ENCODE measurements at places on chromosomes 6 and 20.
A peak's percentile ranks its signal among the peaks of the same experiment; 100 is the strongest.

GRCh38 chr6:111326563-111326962 is 156.5 kb downstream of the REV3L start:
- H3K27me3 ChIP-seq, result no peaks in the 10 kb centered on the region
- H3K36me3 ChIP-seq, result peaks cover 85% of the 10 kb centered on the region
- no peak overlapping the region for H3K27ac ChIP-seq
- DNase-seq, result no peak

- no peaks in the 10 kb centered on the region for H3K36me3 ChIP-seq
- no peak overlapping the region for H3K27ac ChIP-seq
- peaks cover 15% of the 10 kb centered on the region for H3K4me1 ChIP-seq
- H3K4me3 ChIP-seq, result no peak overlapping the region
- DNase-seq, result no peak
- no peaks in the 10 kb centered on the region for H3K27me3 ChIP-seq
Measured at GRCh38 chr6:155174576-155175211, 89.1 kb upstream of the CLDN20 start.

DNA sequence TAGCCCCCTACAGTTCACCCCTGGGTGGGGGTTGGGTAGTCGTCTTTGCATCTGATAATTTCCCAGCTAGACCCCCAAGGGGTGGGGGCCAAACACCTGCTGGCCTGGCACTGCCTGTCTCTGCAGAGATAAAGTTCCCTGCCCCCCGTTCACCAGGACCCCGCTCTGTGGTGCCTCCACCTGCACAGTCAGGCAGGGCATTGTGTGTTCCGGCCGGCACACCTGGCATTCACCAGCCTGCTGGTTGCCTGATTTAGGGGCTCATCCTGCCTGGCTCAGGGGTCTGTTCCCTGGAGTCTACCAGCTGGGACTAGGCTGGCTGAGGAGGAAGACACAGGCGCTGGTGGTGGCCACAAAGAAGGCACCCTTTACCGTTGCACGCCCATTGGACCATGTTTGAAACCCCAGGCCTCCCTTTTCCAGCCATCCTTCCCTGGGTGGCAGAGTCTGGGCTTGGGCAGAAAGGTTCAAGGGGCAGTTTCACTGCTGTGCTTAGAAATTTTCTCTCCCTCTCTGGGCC is 30.8 kb upstream of the SCRT2 start:
- no peaks in the 10 kb centered on the region for H3K36me3 ChIP-seq
- H3K27me3 ChIP-seq, result peaks cover 45% of the 10 kb centered on the region
- H3K27ac ChIP-seq, result no peak overlapping the region
- no peak overlapping the region for H3K4me3 ChIP-seq

GRCh38 chr20:19940988-19941460 is 76.1 kb upstream of the NAA20 start:
- no peak overlapping the region for H3K4me3 ChIP-seq
- no peaks in the 10 kb centered on the region for H3K27me3 ChIP-seq
- DNase-seq, result no peak
- H3K4me1 ChIP-seq, result peaks cover 80% of the 10 kb centered on the region

- no peak overlapping the region for H3K4me3 ChIP-seq
- no peaks in the 10 kb centered on the region for H3K27me3 ChIP-seq
- DNase-seq, result no peak
- no peaks in the 10 kb centered on the region for H3K4me1 ChIP-seq
Measured at GRCh38 chr6:117616391-117617209, 14.3 kb upstream of the GOPC start.

DNA sequence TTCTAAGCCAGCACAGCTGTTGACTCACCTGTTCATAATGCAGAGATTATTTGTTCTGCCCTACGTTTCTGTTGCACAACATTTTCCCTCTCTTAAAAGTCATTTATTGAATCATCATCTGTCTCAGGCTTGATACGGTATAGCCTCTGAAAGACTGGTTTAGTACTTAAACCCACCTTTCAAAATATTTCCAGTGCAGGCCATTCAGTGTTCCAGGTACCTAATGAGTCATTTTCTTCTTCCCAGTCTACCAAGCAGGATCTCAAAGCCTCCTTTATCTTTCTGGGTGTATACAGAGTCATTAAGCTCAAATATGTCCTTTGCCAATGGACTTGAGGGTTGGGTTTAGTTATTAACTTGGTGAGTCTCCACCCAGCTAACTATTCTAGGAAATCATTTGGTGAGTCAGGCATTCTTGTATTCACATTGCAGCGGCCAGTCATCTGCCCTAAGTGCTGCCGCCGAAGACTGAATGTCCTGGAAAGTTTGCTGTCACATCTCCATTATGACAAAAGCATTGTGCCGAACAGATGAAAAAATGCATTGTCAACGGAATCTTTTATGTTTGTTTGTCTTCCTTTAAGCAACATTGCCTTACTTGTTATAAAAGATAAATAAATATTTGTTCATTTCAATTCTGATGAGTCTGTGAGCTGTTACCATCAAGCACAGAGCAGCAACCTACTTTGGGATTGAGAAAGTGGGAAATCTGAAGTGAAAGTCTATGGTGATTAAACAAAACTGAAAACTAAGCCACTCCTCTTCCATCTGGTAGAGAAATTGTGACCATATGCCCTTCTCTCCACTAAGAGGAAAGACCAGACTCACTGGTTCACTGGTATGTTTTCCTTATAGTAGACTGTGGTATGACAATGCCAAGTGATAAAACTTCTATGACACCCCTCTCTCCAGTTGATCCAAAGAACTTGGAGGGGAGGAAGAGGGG is 14.3 kb upstream of the FAM135A start:
- H3K27ac ChIP-seq, result peak overlapping the region; percentile 77
- H3K4me3 ChIP-seq, result no peak overlapping the region
- peaks cover 8% of the 10 kb centered on the region for H3K27me3 ChIP-seq
- no peaks in the 10 kb centered on the region for H3K36me3 ChIP-seq
- DNase-seq, result peak; percentile 67
- H3K4me1 ChIP-seq, result no peaks in the 10 kb centered on the region

DNA sequence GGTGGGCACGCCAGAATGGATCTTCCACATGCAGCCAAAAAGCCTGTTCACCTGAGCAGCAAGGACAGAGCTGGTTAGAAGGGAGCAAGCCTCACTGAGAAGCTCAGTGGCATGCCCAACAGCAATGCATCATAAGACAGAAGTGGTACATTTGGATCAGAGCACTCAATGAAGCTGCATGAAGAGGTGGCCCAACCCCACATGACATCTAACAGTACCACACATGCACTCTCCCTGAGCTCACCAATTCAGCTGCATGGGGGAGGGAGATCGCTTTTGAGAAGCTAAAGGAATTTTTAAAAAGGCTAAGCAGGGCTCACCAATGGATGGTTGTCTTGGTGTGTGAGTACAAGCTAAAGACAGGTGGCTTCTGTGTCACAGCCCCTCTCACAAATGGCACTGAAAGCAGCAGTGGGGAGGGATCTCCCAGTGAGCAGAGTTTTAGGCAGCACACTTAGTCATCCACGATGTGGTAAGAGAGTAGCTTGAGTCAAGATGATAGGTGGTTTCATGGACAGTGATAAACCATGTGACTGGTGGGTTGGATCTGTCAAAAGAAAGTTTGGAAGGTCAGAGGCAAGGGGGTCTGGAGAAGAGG is 166.6 kb upstream of the TAB2 start:
- no peak overlapping the region for H3K27ac ChIP-seq
- no peak for DNase-seq
- H3K4me3 ChIP-seq, result no peak overlapping the region
- H3K4me1 ChIP-seq, result peaks cover 4% of the 10 kb centered on the region
- H3K27me3 ChIP-seq, result no peaks in the 10 kb centered on the region

- H3K4me1 ChIP-seq, result peaks cover 4% of the 10 kb centered on the region
- no peak overlapping the region for H3K27ac ChIP-seq
- no peaks in the 10 kb centered on the region for H3K36me3 ChIP-seq
- H3K27me3 ChIP-seq, result no peaks in the 10 kb centered on the region
- H3K4me3 ChIP-seq, result no peak overlapping the region
Measured at GRCh38 chr6:118871331-118871730, 22.6 kb upstream of the ASF1A start.

GRCh38 chr6:28137505-28137981 is 4.1 kb upstream of the ZKSCAN8 start:
- no peaks in the 10 kb centered on the region for H3K27me3 ChIP-seq
- peak overlapping the region; percentile 80 for H3K4me3 ChIP-seq
- H3K36me3 ChIP-seq, result no peaks in the 10 kb centered on the region
- H3K4me1 ChIP-seq, result peaks cover 20% of the 10 kb centered on the region
- peak overlapping the region; percentile 94 for H3K27ac ChIP-seq
- DNase-seq, result no peak

- DNase-seq, result no peak
- H3K27ac ChIP-seq, result no peak overlapping the region
- H3K4me3 ChIP-seq, result no peak overlapping the region
- H3K36me3 ChIP-seq, result no peaks in the 10 kb centered on the region
- no peaks in the 10 kb centered on the region for H3K4me1 ChIP-seq
Measured at GRCh38 chr6:137601471-137601870, 107.3 kb upstream of the OLIG3 start.

GRCh38 chr20:10951216-10951615 is 277.4 kb upstream of the JAG1 start:
- no peak overlapping the region for H3K4me3 ChIP-seq
- no peaks in the 10 kb centered on the region for H3K36me3 ChIP-seq
- DNase-seq, result no peak
- H3K4me1 ChIP-seq, result no peaks in the 10 kb centered on the region
- H3K27me3 ChIP-seq, result no peaks in the 10 kb centered on the region

GRCh38 chr6:42532038-42532669 is 31.7 kb upstream of the UBR2 start:
- DNase-seq, result no peak
- H3K4me1 ChIP-seq, result no peaks in the 10 kb centered on the region
- no peaks in the 10 kb centered on the region for H3K27me3 ChIP-seq
- no peaks in the 10 kb centered on the region for H3K36me3 ChIP-seq

- H3K4me1 ChIP-seq, result peaks cover 40% of the 10 kb centered on the region
- DNase-seq, result peak; percentile 80
- H3K27me3 ChIP-seq, result no peaks in the 10 kb centered on the region
- H3K36me3 ChIP-seq, result no peaks in the 10 kb centered on the region
- no peak overlapping the region for H3K4me3 ChIP-seq
- H3K27ac ChIP-seq, result peak overlapping the region; percentile 86
Measured at GRCh38 chr20:20743511-20744169, 31.2 kb upstream of the RALGAPA2 start.

GRCh38 chr20:24999568-24999967 is 7.0 kb upstream of the APMAP start:
- H3K36me3 ChIP-seq, result no peaks in the 10 kb centered on the region
- DNase-seq, result peak; percentile 47
- H3K4me3 ChIP-seq, result no peak overlapping the region

DNA sequence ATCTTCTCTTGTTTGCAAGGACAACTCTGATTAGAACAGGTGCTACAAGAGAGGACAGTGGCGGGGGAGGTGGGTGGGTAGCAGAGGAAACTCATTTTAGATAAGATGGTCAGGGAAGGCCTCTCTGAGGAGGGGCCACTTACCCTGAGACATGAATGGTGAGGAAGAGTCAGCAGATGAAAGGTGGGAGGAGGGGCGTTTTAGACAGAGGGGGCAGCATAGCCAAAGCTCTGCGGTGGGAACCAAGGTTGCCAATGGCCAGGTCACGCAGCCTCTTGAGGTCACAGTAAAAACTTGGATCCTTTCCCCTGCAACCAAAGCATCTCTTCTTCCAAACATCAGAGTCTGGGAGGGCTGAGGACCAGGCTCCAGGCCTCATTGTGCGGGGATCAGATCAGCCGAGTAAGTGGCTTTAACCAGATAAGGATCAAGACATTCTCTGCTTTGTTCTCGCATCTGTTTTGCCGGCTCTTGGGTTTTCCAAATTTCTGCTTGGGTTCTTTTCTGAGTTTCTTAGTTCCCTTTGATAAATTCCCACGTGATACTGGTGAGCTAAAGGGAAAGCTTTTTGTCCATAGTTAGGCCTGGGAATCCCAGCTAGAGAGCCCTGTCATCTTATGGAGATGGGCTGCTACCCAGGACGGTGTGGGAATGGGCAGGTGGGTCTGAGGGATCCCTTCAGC is 5.5 kb upstream of the CD40 start:
- DNase-seq, result no peak
- no peaks in the 10 kb centered on the region for H3K36me3 ChIP-seq
- H3K27me3 ChIP-seq, result peaks cover 8% of the 10 kb centered on the region
- no peak overlapping the region for H3K27ac ChIP-seq
- H3K4me3 ChIP-seq, result no peak overlapping the region
- peaks cover 3% of the 10 kb centered on the region for H3K4me1 ChIP-seq

DNA sequence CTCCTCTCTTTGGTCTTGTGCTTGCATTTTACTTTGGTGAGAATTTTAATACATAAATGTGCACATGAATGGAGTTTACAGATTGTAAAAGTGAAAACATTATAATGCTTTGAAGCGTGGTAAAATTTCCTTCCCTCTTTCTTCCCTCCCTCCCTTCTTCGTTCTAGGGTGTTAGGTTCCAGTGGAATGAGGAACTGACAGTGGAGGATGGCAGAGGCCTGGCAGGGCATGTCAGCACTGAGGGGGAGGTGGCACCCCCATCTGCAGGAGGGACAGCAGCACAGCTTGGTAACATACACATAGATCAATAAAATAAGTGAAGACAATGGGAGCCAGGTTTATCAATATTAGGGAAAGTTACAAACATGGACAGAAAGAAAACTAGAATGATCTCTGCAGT is 47.5 kb downstream of the RNASET2 start:
- no peaks in the 10 kb centered on the region for H3K36me3 ChIP-seq
- DNase-seq, result no peak
- H3K4me1 ChIP-seq, result no peaks in the 10 kb centered on the region
- no peak overlapping the region for H3K4me3 ChIP-seq

DNA sequence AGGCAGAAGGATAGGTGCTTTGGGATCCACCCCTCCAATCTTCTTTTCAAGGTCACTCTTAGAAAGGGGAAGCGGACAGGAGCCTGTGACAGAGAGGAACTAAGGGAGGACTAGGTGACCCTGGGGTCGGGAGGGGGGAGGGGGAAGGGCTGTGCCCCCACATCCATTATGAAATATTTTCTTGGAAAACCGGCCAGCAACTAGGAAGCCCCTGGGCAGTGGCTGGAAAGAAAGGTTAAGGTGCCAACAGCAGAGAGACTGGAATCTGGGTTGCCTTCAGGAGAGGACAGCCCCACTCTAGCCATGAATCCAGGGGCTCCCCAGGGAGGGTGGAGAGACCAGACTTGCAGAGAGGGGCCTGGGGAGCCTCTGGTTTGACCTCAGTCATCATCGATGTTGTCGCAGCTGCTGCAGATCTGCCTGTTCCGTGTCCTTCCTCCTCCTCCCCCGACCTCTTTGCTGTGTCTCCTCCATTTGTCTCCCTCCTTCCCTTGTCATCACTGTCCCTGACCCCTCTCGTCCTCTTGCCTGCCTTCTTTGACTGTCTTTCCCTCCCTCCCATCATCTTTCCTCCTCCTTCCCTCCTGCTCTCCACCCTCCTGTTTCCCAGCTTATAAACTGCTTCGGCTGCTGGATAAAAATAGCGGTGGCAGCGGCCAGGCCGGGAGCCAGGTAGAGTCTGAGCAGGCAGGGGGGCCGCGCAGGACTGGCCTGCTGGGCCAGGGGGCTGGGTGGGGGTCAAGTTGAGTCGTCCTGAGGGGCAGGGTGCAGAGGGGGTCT is 3.2 kb downstream of the SLC29A1 start:
- H3K27me3 ChIP-seq, result no peaks in the 10 kb centered on the region
- peaks cover 37% of the 10 kb centered on the region for H3K4me1 ChIP-seq
- no peak overlapping the region for H3K4me3 ChIP-seq
- peak overlapping the region; percentile 11 for H3K27ac ChIP-seq
- H3K36me3 ChIP-seq, result peaks cover 20% of the 10 kb centered on the region

- peak; percentile 69 for DNase-seq
- no peaks in the 10 kb centered on the region for H3K36me3 ChIP-seq
- peak within 1 kb of the TSS; percentile 30 for H3K27ac ChIP-seq
- peaks cover 11% of the 10 kb centered on the region for H3K27me3 ChIP-seq
- peak within 1 kb of the TSS; percentile 45 for H3K4me3 ChIP-seq
Measured at GRCh38 chr20:6053776-6054688, at the start of gene LRRN4. Gene LRRN4, minus strand, starts transcription at chr20:6054060. Its CDS starts 1,261 bp downstream, at chr20:6052799.
